ENCODE measurements at places on chromosomes 5 and 9.

- no peak for DNase-seq
Measured at GRCh38 chr9:108108852-108109448, 619.4 kb upstream of the KLF4 start.

GRCh38 chr5:61719124-61719523, 387.1 kb downstream of the ZSWIM6 start:
- no peak for DNase-seq

- no peak for DNase-seq
Measured at GRCh38 chr9:129493002-129493705, 127.7 kb downstream of the C9orf50 start.

- no peak for DNase-seq
Measured at GRCh38 chr5:132103969-132104391, 30.4 kb downstream of the CSF2 start.

DNA sequence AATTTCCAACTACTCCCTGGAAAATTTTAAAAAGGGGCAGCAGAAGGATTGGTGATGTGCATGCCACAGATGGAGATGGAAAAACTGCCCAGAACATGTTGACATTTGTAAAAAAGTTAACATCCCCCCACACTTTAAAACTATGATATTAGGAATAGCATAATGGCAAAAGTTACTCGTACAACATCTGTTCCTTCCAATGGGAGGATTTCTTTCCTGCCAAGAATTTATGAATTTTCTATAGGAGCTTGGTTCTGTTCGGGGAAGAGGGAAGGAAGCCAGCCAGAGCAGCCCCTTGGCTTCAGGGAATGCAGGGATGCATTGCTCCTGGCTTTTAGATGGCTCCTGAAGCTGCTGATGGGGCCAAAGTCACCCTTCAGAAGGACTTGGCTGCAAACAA, 22.7 kb downstream of the KLF4 start:
- no peak for DNase-seq

GRCh38 chr5:31706186-31706585, 67.3 kb downstream of the PDZD2 start:
- no peak for DNase-seq

GRCh38 chr5:17373406-17373805, 124.6 kb upstream of the TAF11L2 start:
- no peak for DNase-seq

DNA sequence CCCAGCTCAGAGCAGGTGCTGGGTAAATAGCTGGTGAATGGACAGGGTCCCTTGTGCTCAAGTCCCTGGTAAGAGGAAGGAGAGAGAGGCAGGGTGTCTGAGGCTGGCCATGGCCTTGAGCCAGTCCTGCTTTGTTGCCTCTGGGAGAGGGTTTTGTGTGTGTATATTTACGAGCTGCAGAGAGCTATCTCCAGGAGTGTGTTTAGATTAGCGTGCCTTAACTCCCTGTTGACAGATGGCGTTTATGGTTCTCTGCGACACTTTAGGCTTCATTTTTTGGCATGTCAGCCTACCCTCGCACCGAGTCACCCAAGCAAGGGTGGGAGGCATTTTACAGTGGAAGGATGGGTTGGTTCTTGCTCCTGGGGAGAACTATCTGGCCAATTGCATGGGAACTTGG, 22.2 kb downstream of the HMCN2 start:
- DNase-seq: no peak

GRCh38 chr9:79917421-79917820, 345.7 kb downstream of the TLE4 start:
- DNase-seq: no peak

All from activated CD4-positive, alpha-beta T cell treated with anti-CD3 and anti-CD28 coated beads for 4 hours (primary cell).